ENCODE measurements at places on chromosomes 6 and 20. TPM values are rescaled to one million over a fixed set of nuclear protein-coding genes. Genes with fewer than 3 reads are reported as not detected.

TPBG gene
- total RNA-seq = 53.2 TPM

GNAS-AS1 gene
- 1.2 TPM for total RNA-seq

MPC1 gene
- 24.6 TPM for total RNA-seq

LCA5 gene
- total RNA-seq = 5.0 TPM

FAM83C gene
- total RNA-seq = not detected

NRM gene
- total RNA-seq = 0.71 TPM

TRERF1 gene
- total RNA-seq = 1.8 TPM

RALGAPA2 gene
- total RNA-seq = 5.6 TPM

ULBP3 gene
- total RNA-seq = 12.1 TPM

EPPIN gene
- not detected for total RNA-seq

ABHD16A gene
- total RNA-seq = 65.4 TPM

CCN5 gene
- total RNA-seq = 5.0 TPM

CBLN4 gene
- total RNA-seq = not detected

DUSP15 gene
- not detected for total RNA-seq

GNAS gene
- total RNA-seq = 451 TPM
